ENCODE measurements at places on chromosomes 12 and 14.

GRCh38 chr12:99121546-99121945, 476.5 kb downstream of the APAF1 start:
- DNase-seq, result no peak

DNA sequence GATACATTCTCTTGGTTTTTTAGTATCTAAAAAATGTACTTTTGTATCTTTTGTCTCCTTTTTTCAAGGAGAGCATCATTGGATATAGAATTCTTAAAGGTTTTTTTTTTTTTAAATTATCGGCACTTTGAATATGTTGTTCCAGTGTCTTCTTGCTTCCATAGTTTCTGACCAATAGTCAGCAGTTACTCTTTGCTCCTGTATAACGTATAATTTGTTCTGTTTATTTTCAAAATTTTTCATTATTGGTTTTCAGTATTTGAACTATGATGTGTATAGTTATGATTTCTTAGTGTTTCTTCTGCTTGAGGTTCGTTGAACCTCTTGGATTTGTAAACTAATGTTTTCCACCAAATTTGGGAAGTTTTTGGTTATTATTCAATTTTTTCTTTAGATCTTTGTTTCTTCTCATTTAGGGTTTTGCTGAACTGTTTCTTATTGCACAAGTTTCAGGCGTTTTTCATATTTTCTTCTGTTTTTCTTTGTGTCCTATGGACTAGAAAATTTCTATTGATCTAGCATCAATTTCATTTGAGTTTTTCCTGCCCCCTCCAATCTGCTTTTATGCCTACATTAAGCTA, 93.9 kb downstream of the PLBD1 start:
- no peak for DNase-seq

DNA sequence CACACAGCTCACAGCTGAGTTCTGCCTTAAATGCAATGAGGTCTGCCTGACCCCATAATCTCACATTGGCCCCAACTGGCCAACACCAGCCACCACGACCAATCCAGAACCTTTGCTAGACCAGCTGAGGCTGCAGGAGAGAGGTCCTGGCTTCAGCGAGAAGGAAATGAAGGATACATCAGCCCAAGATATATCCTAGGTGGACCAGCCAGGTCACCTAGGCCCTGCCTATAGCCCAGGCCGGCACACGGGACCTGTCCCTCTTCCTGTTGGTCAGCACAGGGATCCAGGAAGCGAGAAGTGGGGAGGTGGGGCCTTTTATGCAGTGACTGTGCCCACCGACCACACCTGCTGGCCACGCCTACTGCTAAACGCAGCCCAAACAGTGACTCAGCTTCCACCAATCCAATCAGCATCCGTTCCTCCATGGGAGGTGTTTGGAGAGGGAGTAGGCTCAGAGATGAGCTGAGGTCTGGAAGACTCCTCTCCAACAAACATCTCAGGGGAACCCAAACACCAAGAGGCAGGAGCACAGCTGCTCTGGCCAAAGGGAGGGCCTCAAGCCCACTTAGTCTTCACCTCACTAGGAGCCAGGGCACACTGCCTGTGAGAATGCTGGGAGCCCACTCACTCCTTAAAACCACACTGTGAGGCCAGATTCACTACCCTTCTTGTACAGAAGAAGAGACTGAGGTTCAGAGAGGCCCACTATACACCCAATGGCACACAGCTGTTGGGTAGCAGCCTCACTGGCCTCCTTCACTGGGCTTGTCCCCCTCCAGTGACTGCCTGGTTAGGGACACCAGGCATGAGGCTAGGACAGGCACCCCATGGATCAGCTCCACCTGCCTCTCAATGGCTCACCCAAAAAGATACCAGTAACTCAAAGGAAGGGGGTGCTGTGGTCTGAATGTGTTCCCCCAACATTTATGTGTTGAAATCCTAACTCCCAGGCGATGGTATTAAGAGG, 51.3 kb upstream of the PPP2R5C start:
- no peak for DNase-seq

DNA sequence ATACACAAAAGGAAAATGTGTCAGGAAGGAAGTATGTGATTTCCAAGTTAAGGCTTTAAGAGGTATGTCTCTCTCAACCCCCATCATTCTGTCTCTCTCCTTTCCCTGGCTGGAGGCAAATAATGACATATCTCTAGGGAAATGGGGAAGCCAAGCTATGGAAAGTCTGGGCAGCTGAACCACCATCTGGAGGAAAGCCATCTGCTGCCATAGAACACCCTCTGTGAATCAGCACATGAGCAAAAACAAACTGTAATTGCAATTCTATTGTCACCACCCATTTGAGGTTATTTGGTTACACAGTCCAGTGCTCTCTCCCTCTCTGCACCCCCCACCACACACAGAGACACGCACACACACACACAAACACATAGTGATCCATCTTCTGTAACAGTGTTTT, 766.2 kb downstream of the FLRT2 start:
- no peak for DNase-seq

GRCh38 chr12:122081083-122081696, 2.6 kb downstream of the MLXIP start:
- no peak for DNase-seq

GRCh38 chr12:54376596-54376995, 7.9 kb downstream of the ZNF385A start:
- DNase-seq, result no peak

DNA sequence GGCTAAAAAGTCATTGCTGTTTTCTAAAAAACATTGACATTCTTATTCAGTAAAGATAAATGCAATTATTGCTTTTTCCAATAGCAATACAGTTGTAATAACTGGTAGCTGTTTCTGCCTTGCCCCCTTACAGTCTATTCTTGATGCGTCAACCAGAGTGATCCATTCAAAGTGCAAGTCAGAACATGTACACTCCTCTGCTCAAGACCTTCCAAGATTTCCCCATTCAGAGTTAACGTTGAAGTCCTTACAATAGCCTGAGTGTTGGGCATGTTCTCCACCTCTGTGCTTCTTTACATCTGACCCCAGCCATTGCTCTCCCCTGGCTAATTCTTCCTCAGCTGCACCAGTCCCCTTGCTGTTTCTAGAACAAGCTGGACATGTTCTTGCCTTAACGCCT, 24.3 kb downstream of the VRK1 start:
- no peak for DNase-seq

DNA sequence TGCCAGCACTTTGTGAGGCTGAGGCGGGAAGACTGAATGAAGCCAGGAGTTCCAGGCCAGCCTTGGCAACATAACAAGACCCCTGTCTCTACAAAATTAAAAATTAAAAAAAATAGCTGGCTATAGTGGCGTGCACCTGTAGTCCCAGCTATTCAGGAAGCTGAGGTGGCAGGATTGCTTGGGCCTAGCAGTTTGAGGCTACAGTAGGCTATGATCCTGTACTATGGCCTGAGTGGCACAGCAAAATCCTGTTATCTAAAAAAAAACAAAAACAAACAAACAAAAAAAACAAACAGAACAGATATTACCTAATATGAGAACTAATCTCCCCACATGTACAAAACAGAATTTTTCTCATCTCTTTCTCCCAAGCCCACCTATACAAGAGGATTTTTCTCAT, 15.7 kb downstream of the TMEM116 start:
- no peak for DNase-seq

DNA sequence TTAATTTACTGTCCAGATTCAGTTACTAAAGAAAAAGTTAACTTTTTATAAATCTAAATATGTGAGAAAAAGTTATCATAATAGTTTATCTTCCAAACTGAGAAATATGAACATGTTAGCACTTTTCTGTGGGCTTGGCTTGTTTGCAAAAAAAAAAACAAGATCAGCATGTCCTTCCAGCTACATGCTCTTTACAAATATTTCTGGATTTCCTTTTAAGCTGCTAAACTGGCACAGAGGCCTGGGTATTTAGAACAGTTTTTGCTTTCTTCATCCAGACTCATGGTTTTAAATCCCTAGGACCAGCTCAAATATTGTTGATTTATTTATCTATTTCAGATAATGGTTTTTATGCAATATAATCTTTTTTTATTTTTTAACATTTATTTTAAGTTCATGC, 1444.5 kb upstream of the FLRT2 start:
- DNase-seq, result no peak

GRCh38 chr14:90652626-90653025, 163.6 kb downstream of the TTC7B start:
- DNase-seq, result no peak

DNA sequence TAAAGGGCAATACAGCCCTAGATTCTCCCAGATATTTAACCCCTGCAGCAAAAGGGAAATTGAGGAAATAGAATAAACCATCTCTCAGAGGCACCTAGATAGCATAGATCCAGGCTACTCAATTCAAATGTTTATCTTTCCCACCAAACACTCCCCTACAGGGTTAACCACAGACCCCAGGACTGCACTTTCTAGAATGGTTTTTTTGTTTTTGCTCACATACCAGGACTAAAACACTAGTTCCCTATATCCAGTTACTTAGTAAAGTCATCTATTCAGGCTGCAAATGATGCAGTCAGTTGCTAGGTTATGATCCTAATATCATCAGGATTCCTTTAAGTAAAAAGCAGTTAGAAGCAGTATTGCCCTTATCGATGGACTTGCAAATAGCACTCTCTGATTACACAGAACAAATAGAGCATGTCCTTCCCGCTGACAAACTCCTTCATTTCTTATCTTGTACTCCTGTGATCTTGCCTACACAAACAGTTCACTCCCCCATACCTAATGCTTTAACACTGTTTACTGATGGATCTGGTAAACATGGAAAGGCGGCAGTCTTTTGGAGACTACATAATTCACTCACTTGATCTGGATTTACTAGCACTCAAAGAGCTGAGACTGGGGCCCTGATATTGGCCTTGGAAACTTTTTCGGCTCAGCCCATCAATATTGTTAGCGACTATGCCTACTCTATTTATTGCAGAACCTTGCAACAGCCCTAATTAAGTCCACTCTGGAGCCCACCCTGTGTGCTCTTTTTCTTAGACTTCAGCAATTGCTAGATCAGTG, 257.2 kb upstream of the DIO2 start:
- DNase-seq, result no peak

- DNase-seq, result no peak
Measured at GRCh38 chr14:36324897-36325296, 4.5 kb upstream of the MBIP start.

Measured in stimulated activated CD4-positive, alpha-beta T cell treated with anti-CD3 and anti-CD28 coated beads, Interleukin-12 subunit alpha, Interleukin-12 subunit beta, amount 100 ng/mL, for 24 hours (primary cell).